NK-92 treated with Interleukin-12 subunit alpha and Interleukin-12 subunit beta, amount 100 ng/mL, for 24 hours (cell line): ENCODE measurements at places on chromosomes 12 and 14.
A peak's percentile ranks its signal among the peaks of the same experiment; 100 is the strongest.

DNA sequence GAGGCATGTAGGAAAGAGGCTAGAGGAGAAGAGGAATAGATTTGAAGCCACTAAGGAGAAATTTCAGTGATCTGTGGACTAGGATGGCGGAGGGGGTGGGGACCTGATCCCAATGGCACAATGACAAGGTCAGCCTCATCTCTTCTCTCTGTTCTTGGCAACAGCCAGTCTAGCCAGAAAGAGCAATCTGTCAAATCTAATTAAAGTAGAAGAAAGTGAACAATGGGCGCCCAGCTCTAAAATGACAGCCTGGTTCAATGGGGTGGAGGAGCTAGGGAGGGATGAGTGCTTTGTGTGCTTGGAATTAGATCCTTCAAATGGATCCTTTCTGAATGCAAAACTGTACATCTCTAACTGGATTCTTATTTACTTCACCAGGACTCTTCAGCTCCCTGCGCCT, 37.2 kb upstream of the TUBA1C start:
- no peak for DNase-seq

DNA sequence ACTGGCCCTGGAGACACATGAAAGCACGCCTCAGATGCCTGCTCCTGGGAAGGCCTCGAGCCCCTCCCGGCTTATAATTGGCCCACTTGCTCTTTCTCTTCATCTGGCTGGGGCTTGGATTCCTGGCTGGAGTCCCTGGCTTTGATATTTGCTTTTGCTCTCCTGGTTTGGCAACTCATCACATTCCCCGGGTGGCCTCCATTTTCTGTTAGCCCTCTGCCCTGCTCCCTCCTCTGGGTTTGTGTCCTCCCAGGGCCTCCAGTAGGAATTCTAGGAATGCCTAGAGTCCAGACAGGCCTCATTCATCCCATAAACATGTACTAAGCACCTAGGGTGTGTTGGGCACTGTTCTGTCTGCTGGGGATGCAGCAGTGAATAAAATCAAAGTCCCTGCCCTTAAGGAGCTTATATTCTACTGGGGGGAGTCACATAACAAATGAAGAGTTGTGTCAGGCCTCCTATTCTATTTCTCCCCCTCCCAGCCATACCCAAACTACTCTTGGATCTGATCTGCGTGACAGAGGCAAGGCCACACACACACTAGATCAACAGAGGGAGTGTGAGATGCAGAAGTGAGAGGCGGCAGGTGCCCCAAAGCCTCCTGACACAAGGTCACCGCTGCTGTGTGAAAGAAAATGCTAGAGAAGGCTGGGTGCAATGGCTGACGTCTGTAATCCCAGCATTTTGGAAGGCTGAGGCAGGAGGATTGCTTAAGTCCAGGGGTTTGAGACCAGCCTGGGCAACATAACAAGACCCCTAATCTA, 21.3 kb upstream of the TSPAN9 start:
- DNase-seq: no peak

- no peak for DNase-seq
Observed at GRCh38 chr12:68791897-68792481, 16.0 kb upstream of the MDM2 start.

DNA sequence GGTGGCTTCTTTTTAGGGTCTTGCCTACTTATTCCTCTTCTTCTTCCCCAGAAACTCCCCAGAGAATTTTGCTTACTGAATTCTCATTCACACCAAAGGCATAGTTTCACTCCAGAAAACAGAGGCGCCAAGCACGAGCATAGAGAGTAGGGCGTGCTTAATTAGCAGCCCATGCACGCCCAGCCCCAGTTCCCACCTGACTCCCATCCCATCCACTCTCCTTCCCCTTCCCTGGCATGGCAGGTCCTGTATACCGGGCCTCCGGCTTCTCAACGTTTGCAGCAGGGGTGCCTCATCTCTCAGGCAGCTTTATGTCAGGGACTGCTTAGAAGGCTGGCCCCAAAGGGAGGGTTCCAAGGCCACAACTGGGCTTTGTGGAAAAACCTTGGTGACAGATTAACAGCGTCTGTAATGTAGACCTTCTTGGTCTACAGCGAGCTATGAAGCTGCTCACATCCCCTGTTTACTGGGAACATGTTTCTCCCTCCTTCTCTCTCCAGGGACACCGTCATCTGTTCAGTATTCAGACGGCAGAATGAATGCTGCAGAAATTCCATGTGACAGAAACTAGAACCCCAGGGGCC, 62.7 kb downstream of the ACTN1 start:
- DNase-seq: no peak

DNA sequence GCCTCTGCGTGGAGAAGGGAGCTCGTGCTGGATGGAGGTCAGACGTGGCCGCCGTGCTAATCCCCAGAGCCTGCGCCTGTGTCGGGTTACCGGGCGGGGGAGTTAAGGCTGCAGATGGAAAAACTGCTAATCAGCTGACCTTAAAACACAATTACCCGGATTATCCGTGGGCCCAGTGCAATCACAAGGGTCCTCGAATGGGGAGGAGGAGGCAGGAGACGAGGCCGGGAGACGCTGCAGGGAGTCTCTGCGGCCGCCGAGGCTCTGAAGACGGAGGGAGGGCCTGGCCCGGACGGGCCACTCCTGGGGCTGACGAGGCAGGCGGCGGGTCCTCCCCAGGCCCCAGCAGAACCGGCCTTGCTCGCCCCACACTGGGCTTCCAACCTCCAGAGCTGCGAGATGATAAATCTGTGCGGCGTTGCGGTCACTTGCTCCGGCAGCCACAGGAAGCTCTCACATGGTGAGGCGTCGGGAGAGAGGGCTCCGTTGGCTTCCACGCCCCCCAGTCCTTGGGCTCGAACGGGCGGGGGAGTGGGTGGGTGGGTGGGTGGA, 32.9 kb upstream of the FBRSL1 start:
- no peak for DNase-seq

DNA sequence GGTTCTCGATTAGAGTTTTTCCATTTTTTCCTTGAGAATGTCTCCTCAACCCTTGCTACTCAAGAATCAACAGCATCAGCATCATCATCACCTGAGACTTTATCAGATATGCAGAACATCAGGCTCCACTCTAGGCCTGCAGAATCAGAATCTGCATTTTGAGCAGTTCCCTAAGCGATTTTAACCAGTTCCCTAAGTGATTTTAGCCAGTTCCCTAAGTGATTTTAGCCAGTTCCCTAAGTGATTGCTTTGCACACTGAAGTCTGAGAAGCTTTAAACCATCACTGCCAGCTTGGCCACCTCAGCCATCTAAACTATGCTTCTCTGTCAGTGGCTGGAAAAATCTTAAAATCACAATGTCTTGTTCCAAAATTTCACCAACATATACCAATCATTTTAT, 29.4 kb upstream of the SLC38A1 start:
- DNase-seq: no peak

DNA sequence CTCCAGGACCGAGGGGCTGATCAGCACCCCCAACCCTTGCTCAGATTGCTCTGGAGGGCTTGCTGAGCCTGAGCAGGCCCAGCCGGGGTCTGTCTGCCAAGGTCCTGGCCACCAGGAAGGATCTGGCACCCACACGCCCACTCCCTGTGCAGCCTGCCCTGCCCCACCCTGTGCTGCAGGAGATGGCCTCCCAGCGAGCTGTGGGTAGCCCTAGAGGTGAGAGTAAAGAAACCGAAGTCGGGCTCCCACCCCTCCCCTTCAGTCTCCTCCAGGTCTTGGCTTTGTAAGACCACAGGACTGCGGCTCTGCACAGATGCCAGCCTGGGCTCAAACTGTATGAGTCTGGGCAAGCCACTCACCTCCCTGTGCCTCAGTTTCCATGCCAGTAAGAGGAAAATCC, 307.8 kb downstream of the BCL11B start:
- no peak for DNase-seq

GRCh38 chr12:7857971-7858370, 14.7 kb downstream of the SLC2A14 start:
- DNase-seq: no peak

DNA sequence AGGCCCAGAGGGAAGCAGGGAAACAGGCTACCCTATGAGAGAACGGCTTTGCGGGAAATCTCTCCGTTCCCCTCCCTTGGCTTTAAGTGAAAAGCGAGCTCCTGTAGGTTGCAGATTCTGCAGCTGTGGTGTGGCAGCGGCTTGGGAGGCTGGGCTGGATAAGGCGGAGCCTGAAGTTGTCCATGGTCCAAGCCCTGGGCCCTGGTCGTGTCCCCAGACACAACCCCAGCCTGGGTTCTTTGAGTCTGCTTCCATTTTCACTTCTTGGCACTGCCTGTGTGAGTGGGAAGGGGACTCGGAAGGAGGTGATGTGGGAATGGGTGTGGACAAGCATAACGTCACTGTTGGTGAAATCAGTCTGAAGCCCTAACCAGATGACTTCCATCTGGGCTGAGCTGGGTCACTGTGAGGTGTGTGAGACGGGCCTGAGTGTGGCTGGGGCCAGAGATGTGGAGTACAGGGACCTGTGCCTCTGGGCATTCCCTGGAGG, 43.0 kb upstream of the CTDSP2 start:
- no peak for DNase-seq

DNA sequence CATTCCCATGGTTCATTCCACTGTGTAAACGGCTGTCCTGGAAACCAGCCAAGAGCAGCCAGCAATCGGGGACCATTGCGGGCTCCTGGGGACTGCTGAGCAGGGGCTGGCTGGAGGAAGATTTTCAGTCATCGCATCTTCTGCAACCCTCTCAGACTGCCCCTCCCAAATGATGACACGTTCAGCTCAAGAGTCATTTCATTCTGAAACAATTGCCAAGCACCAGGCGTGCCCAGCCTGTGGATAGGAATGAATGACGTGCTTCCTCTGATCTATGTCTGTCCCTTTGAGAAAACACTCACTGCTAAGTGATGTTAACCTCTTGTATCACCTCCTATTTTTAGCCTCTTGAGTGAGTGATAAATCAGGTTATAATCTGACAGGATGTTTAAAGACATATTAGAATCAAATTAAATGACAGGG, 62.0 kb downstream of the NDUFA12 start:
- peak; percentile 22 for DNase-seq

DNA sequence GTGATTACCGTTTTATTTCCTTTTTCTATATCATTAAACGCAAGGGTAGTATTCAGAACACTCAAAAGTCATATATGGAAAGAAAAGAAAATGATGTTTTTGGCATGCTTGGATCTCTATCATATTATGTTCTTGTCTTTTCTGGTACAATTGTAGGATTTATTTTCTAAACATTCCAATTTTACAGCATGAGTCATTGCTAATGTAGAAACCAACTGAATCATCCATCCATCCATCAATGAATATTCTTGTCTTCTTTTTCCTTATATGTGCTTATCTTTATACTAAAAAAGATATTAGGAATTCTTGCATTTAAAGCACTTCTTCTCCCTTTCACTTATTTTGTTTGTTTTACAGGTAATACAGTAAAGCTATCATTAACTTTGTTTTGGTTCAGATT, 20.4 kb upstream of the AMIGO2 start:
- DNase-seq: no peak

GRCh38 chr12:58346032-58346632, 404.8 kb downstream of the ATP23 start:
- no peak for DNase-seq

- DNase-seq: no peak
Observed at GRCh38 chr14:104245075-104245474, 106.7 kb downstream of the KIF26A start.

GRCh38 chr12:119113496-119113986, 65.2 kb upstream of the HSPB8 start:
- no peak for DNase-seq

DNA sequence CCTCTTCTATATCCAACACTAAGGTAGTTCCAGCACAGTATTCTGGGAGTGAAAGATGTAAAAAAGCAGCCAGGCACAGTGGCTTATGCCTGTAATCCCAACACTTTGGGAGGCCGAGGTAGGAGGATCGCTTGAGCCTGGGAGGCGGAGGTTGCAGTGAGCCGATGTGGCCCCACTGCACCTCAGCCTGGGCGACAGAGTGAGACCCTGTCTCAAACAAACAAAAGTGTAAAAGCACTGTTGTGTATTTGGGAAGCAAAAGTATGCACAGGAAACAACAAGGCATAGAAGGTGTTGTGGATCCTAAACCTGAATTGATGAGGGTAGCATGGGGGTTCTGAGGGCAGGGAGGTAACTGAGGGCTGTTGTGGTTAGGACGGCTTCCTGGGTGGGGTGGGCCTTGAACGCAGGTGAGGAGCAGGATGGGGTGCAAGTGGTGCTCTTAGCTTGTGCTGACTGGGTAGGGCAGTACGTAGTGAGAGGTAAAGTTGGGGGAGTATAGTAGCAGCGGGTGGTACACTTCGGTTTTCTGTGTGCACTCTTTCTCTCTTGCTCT, 64.2 kb downstream of the RASSF3 start:
- no peak for DNase-seq

DNA sequence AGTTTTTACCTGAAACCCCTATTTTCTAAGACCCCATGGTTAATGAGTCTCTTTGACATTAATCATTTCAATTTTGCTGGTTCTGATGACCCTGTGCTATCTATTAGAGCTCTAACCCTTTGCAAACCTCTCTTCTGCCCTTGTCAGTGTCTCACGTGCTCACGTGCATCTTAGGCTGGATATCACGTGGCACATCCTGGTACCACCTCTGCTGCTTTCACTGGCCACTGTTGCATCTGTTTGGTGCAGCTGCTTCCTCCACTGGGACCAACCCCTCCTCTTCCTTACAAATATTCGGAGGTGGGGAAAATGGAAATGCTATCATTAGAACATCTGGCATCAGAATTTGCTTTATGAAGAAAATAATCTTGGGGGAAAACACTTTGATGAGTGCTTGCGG, 119.6 kb downstream of the CRADD start:
- no peak for DNase-seq

GRCh38 chr14:61288720-61289119, 7.6 kb upstream of the TMEM30B start:
- no peak for DNase-seq

- no peak for DNase-seq
Observed at GRCh38 chr12:58954002-58954401, 33.7 kb upstream of the LRIG3 start.

DNA sequence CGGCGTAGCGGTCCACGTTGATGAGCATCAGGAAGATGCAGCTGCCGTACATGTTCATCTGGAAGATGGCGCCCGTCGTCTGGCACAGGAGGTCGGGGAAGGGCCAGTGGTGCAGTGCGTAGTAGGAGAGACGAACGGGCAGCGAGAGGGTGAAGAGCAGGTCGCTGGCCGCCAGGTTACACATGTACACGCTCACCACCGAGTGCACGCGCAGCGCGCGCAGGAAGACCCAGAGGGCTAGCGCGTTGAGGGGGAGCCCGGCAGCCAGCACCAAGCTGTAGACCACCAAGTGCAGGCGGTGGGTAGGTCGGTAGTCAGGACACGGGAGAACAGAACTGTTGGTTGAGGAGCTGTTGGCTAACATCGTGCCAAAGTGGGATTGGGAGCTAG, 13.7 kb upstream of the CHD4 start:
- DNase-seq: no peak
